ENCODE measurements at places on chromosomes 16 and 17.

DNA sequence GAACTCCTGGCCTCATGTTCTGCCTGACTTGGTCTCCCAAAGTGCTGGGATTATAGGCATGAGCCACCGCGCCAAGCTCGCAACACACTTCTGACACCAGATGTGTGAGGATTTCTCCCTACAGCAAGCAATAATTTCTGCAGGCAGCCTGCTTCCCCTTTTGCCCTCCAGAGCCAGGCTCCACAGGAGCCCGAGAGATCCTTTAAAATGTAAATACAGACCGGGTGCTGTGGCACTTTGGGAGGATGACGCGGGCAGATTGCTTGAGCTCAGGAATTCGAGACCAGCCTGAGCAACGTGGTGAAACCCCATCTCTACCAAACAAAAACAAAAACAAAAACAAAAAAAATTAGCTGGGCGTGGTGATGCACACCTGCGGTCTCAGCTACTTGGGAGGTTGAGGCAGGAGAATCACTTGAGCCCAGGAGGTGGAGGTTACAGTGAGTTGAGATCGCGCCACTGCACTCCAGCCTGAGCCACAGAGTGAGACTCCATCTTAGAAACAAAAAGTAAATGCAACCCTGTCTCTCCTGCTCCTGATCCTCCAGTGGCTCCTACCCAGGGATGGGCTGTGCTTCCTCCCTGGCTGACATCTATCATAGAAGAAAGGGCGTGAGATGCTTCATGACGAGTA is 14.7 kb downstream of the C16orf96 start:
- DNase-seq: no peak

- no peak for DNase-seq
Observed at GRCh38 chr16:4142268-4142667, 26.0 kb upstream of the ADCY9 start.

DNA sequence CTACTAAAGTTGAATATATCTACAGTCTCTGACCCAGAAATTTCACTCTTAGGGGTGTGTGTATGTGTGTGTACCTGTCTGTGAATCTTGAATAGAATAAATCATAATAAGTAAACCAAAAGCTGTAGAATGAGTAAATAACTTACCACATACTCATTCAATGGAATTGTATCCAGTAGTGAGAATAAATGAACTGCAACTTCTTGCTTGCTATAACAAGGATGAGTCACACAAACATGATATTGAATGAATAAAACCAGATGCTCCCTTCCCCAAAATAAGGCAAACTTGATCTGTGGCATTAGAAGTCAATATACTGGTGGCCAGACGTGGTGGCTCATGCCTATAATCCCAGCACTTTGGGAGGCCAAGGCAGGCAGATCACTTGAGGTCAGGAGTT is 259.8 kb upstream of the MON1B start:
- DNase-seq: peak; percentile 64

DNA sequence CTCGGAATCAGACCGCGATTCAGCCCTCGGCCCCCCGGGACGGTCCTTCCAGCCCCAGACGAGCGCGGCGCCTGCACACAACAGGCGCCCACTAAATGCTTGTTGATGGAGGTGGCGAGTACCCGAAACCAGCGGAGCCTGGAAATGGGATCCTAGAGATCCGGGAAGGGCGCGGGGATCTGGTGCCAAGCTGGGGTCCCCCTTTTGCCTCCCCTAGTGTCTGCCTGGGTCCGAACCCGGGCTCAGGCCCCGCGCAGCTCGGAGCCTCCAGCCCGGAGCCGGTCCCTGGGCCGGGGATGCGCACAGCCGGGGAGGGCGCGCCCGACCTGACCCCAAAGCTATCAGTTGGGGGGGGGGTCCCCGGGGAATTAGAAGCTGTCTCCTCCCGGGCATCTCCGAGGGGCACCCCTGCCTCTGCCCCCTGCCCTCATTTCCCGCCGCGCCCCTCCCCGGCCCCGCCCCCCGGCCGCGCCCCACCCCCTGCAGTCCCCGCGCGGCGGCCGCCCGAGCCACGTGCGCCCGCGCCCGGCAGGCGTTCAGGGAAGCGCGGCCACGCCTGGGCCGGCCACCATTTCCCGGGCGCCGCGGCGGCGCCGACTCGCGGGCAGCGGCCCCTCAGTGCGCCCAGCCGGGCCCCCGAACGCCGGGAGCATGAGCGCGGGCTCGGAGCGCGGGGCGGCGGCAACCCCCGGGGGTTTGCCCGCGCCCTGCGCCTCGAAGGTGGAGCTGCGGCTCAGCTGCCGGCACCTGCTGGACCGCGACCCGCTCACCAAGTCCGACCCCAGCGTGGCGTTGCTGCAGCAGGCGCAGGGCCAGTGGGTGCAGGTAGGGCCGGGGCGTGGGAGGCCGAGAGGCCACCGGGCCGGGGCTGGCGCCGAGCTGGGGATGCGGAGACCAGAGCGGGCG is at the start of gene CPNE7:
Gene CPNE7 (plus strand): TSS at position 512 of the 906 bp plus-strand sequence. CDS start 140 bp downstream, at position 652.
- DNase-seq: no peak

- no peak for DNase-seq
Observed at GRCh38 chr16:72021043-72021442, 12.5 kb downstream of the DHODH start.

- no peak for DNase-seq
Observed at GRCh38 chr17:57701124-57701523, 44.0 kb downstream of the CCDC182 start.

Measured in fibroblast of skin of right quadriceps (primary cell).